ENCODE measurements at places on chromosomes 4 and X.

GRCh38 chrX:420496-421223 lies 34.0 kb upstream of the PPP2R3B start:
- DNase-seq, result no peak

DNA sequence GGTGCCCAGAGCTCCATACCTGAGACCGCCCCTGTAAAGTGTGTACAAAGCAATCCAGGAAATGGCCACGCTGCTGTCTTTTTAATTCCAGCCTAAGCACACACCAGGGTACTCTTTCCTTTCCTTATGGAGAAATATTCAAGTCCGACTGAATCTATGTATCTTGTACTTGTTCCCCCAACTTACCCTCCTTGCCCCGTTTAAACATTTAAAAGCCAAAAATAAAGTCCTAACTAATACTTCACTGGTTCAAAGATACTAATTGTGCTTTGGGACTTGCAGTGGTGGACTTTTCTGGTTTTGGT lies 731 bp upstream of the AMMECR1 start:
- DNase-seq, result no peak

DNA sequence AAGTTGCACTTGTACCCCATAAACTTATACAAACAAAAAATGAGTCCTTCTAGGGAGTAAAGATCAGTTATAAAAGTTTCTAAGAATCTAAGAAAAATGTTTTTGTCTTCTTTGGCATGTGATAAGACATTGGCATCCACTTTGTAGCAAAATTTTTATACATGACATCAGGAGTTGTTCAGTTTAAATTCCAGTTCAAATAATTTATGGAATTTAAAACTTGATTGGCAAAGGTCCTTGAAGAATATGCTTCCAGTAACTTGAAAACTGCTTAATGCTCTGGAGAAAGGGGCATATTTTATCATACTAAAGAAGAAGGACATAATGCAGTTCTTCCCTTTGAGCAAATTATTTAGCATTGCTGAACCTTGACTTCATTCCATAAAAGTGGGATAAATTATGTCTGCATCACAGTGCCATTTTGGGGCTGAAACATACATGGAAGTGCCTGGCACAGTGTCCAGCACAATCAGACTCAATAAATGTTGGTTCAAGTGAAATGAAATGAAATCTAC lies 163.3 kb upstream of the IL15 start:
- no peak for DNase-seq

DNA sequence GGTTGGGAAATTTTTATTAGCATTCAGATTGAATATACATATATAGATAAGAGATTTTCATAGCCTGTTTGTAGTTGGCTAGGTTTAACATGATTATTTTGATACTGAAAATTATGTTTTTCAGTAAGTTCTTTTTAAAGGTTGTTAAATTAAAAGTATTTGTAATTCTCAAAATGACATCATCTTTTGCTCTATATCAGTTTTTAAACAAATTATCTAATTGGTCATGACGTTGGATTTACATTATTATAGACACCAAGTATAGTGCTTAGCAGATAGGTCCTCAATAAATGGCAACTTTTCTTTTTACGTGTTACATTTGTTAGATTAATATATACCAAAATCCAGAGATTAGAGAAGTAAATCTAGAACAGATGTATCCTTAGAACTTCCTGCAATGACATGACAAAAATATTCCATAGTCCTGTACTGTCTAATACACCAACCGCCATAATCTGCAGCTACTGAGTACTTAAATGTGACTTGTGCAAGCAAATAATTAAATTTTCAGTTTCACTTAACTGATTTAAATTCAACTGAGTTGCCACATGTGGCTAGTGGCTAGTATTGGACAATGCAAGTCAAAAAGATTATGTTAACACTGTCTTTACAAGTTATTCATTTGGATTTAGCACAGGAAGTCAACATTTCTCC lies 1613.1 kb upstream of the TENM3 start:
- no peak for DNase-seq

- no peak for DNase-seq
Measured at GRCh38 chr4:122045533-122045932, 93.7 kb upstream of the TRPC3 start.

GRCh38 chrX:100411802-100412715 lies 2.0 kb upstream of the PCDH19 start:
- DNase-seq, result no peak

GRCh38 chr4:153643406-153644383 lies 40.4 kb upstream of the TLR2 start:
- no peak for DNase-seq
